Amygdala (tissue), 56 donors: ENCODE measurements at places on chromosomes 7 and 10.

DNA sequence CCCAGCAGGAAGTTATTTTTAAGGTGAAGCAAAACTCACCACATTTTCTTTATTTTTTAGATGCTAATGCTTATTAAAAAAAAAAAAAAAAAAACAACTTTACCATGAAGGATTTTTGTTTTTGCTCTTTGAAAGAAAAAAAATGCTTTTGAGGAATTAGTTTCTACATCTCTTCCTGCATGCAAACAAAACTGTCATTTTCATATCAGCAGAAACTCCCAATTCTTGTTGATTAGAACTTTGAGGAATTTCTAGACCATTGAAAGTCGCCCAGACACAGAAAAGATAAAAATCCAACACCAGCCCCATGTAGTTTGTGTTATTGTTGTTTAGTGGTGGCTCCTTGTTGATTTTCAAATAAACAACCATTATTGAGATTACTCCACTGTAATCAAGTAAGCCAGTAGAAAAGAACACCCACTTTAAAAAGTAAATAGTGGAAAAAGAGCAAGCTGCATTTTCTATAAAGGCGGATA is 14.3 kb downstream of the SKIDA1 start:
- DNase-seq = no peak

DNA sequence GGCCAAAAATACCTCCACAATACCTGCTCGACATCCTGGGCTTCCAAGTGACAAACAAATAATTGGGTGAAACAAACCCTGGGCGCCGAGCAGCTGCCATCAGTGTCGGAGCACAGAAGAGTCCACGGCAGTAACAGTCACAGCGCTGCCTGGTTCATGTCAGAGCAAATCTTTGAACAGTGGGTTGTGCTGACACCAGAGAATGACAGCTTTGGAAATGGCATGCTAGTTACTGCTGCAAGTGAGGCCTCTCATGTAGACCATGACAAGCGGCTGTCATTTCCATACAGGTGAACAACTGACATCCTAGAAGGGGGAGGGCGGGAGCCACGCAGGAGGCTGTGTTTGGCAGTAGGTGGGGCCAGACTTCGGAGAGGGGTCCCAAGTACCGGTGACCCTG is 420.5 kb upstream of the GALNT17 start:
- no peak for DNase-seq

- DNase-seq = no peak
Measured at GRCh38 chr7:34155220-34155908, 250.0 kb downstream of the BMPER start.

- no peak for DNase-seq
Measured at GRCh38 chr10:14040787-14041631, 289.7 kb downstream of the FRMD4A start.
